Mesenteric fat pad (tissue), 1 donor: ENCODE measurements at places on chromosomes 1 and 21. TPM values are rescaled to one million over a fixed set of nuclear protein-coding genes. Genes with fewer than 3 reads are reported as not detected.

- DNase-seq, result no peak
Measured at GRCh38 chr1:182611326-182611725, 7.1 kb upstream of the RGS16 start.

DAB1 gene
- total RNA-seq, result 1.9 TPM

DNA sequence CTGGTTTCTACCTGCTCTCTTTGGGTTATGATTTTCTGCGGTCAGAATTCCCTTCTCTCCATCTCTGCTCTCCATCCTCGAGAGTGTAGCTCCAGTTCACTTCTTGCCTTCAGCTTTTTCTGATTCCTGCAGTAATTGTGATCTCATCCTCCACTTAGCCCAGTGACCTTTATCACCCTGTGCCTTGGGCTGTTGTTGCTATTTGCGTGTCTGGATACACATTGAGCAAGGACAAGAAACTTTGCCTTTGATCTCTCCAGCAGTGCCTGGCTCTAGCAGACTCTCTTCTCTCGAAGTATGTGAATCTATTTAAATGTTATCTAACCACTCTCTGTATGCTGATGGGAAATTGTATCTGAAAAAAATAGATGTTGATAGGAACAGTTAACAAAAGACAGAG, 76.4 kb upstream of the MARK1 start:
- no peak for DNase-seq

IL23R gene
- not detected for total RNA-seq

DNA sequence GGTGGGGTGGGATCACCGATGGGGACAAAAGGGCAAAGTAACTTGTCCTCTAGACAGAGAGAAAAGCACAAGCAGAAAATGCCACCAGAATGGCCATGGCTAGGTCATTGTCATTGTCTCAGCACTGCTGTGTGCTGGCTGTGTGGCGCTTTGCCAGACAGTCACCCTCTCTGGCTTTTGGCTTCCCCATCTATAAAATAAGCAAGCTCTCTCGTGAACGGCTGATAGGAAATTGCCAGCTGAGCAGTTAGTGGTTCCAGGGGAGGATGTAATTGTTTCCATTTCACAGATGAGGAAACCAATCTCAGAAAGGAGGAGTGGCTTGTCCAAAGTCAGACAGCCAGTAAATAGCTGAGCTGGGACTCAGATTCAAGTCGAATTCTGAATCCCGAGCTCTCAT, 32.5 kb downstream of the PADI2 start:
- DNase-seq, result no peak

DNA sequence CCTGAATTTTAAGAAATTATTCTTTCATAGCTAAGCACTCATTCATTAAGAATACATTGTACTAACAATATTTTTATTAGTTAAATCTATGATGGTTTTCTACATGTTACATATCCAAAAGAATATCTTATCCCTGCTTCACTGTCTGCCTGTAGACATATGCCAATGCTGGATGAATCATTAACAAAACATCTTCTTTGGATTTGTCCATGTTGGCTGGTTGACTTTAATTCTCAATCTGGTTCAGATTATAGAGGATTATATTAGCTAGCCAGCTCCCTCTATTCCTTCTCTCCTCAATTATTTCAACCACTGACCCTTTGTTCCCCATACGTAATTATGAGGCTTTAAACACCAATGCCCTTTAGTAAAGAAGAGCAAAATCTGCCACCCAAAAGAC, 138.9 kb upstream of the DMRTA2 start:
- DNase-seq, result no peak

ACTL8 gene
- total RNA-seq, result not detected

GRCh38 chr1:16075337-16076030, 2.0 kb upstream of the FAM131C start:
- no peak for DNase-seq

FNDC5 gene
- 0.96 TPM for total RNA-seq

DNA sequence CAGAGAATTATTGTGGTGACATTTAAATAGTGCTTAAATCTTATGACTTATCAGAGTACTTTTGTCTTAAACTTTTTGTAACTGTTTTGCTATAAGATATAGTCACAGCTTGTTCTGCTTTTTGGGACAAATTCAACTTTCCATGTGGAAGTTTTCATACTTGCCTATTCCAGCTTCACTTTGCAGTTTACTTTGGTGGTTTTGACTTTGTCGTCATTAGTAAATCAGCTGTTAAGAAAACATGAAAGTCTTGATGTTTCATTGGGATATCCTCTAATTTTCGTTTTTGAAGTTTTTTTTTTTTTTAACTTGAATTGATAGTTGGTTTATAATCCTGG, 31.3 kb downstream of the SDCCAG8 start:
- DNase-seq, result no peak

DNA sequence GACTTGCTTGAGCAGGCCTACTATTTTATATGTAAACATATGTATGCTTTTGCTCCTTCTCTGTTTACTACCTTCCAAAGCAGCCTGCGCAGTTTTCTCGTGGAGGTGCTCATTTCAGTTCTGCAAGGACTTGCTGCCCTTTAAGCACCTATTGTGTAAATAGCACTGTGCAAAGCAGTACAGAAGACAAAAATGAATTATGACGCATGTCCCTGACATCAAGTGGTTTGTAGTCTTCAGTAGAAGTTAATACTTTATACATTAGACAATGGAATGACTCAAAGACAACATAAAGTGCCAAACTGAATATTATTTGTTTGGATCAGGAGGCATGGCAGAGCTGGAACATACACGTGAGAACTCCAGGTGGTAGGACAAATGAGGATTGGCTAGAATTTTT, 611.7 kb downstream of the LMO4 start:
- DNase-seq, result no peak

DNA sequence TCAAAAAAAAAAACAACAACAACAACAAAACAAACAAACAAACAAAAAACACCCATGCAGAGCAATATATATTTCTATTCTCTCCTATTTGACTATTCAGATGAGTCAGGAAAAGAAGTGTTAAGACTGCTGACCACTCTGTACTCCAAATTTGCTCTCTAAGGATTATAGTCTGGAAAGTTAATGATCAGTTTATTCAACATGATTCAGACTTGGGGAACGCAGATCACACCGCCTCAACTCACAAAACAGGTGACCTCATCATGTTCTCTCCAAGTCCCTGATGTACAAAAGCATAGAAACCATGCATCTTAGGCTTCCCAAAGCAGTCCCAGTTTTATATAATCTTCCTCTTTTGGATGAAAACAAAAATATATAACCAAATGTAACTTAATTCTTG, 51.9 kb upstream of the PRRC2C start:
- DNase-seq, result no peak

FABP3 gene
- total RNA-seq, result 9.1 TPM
